Fibroblast of skin of right quadriceps (primary cell): ENCODE measurements at places on chromosomes 6 and 20.

- DNase-seq = peak; percentile 3
Measured at GRCh38 chr6:123804014-123804786, 535 bp downstream of the NKAIN2 start.

DNA sequence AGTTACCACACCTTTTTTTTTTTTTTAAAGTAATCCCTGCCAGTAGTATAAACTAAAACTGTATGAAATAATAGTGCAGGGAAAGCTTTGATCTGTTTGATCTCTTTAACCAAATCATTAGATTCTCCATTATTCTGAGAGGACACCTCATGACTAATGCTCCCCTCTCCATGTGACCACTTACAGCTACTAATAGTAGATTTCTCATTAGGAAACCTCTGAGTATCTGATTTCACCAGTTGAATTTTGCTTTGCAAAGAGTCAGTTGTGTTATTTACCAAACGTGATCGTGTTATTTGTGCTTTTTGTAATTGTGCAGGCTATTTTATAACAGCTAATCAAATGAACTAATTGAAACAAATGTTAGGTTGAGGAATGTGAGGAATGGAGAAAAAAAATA lies 12.5 kb downstream of the CASP8AP2 start:
- DNase-seq = no peak

DNA sequence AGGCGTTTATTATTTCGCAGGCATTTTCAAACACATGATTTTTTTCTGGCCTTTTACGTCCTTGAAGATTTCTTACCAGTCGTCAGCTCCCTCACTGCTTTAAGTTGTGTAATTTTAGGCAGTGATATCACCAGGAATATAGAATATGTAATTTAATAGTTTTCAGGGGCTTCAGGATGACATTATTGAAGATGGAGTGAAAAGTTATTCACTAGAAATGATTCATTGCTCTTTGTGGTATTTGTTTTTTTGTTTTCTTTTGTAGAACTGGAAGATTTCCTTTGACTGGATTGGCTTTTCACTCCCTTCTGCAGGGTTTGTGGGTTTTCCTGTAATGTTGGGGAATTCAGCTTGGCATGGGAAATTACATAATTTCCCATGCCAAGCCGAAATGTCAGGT lies 2.0 kb downstream of the LRRC1 start:
- no peak for DNase-seq

- no peak for DNase-seq
Measured at GRCh38 chr6:4932228-4932903, 71.5 kb downstream of the RPP40 start.

DNA sequence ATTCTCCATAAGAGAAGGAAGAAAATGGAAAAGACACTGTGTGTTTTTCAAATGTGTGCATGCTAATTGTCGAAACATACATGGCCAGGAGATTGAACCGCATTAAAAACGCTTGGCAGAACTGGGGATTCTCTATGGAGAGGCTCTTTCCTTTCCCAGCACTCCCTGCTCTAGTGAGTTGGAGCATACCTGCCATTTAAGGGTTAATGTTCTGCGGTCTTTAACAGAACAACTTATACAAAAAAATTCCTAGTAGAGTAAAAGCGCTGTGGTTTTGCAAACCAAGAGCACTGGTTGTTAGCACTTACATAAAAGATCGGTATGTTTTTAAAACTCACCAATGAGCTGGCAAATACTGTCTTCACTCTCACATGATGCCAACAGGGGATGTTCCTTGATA lies 1.5 kb downstream of the TAGAP start:
- no peak for DNase-seq

- DNase-seq = no peak
Measured at GRCh38 chr6:142534076-142534475, 232.3 kb downstream of the ADGRG6 start.
